ENCODE measurements at places on chromosomes 7 and 10.

DNA sequence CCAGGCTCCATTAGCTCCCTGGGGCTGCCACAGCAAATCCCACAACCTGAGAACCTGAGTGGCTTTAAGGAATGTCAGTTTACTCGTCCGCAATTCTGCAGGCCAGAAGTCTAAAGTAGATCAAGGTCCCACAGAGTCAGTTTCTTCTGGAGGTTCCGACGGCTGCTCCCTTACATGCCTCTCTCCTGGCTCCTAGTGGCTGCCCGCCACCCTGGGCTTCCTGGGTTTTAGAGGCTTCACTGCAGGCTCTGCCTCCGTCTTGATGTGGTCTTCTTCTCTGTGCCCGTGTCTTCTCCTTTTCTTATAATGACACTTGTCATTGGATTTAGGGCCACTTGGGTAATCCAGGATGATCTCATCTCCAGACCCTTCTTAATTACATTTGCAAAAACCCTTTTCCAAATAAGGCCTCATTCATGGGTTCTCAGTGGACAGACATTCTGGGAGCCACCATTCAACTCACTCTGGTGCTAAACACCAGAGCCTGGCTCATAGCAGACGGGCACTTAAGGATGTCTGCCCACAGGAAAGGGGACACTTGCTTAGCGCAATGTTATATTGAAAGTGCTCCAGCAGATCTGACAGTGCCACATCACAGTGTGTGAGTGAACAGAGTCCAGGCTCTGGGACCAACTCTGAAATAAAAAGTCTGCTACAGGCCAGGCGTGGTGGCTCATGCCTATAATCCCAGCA lies 77.6 kb downstream of the VWC2 start:
- DNase-seq: no peak

DNA sequence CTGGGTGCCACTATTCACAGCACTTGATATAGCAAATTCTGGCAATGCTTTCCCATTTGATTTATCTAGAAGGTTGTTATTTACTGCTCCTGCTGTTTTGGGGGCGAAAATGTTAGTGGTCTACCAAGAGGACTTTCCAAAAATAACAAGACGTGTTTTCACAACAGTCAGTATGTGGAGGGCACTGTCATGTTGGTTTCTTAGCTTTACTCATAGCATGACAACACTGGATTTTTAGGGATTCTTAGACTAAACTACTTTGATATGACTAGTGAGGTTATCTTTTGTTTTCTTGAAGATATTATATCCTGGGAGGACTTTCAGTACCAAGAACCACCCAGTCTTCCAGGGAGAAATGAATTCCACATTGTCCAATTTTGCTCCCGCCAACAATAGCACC lies 49.4 kb downstream of the NUDCD3 start:
- DNase-seq: no peak

DNA sequence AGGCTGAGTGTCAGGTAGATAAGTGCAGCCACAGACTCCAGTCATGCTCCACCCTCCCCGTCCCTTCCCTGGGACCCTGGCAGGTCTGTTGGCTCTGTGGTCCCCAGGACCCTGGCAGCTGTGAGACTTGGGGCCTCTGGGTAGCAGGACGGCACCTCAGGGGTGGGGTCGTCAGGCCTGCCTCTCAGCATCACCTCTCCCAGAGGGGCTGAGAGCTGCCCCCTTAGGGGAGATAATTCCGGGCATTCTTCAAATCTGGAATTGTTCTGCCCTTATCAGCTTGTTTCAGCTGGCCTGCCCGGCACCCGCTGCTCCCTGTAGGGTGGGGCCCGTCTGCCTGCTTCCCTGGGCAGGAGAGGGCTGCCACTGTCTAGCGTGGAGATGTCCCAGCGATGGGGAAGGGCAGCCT lies 23.3 kb downstream of the PODXL start:
- no peak for DNase-seq

DNA sequence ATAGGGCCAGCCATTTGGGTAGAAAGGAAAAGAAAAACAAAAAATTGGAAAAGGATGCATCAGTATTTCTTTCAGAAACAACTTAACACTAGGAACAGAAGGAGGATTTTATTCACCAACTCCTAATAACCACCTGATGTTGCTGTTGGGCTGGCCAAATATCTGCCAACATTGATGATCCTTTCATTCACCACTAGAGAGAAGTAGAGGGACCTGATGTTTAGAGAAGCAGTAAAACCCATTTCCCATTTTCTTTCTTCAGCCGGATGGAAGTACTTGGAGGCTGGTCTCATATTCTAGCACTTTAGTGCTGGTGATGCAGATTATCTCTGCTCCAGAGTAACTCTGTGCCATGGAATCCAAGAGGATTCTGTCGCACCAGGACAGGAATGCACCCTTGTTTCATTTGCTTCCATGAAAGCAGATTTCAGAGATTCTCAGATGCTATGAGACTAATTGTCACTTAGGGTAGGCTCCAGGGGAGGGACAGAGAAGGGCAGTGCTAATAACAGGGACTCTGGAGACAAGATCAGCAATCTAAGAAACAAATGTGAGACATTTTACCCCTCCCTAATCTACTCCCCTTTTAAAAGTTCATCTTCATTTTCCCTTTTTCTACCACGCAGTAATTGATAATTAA lies 3.1 kb downstream of the KLLN start:
- no peak for DNase-seq

DNA sequence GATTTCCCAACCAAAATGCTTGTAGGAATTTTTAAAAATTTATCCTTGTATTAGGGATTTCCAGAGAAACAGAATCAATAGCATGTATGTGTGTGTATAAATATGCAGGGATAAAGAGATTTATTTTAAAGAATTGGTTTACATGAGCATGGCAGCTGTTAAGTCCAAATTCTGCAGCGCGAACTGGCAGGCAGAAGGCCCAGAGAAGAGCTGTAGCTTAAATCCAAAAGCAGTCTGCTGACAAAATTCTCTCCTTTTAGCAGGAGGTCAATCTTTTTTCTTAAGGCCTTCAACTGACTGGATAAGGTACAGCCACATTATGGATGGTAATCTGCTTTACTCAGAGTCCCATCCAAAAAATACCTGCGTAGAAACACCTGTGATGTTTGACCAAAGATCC lies 42.0 kb downstream of the PRR15 start:
- no peak for DNase-seq

- DNase-seq: no peak
Measured at GRCh38 chr10:6563075-6563474, 17.0 kb downstream of the PRKCQ start.

DNA sequence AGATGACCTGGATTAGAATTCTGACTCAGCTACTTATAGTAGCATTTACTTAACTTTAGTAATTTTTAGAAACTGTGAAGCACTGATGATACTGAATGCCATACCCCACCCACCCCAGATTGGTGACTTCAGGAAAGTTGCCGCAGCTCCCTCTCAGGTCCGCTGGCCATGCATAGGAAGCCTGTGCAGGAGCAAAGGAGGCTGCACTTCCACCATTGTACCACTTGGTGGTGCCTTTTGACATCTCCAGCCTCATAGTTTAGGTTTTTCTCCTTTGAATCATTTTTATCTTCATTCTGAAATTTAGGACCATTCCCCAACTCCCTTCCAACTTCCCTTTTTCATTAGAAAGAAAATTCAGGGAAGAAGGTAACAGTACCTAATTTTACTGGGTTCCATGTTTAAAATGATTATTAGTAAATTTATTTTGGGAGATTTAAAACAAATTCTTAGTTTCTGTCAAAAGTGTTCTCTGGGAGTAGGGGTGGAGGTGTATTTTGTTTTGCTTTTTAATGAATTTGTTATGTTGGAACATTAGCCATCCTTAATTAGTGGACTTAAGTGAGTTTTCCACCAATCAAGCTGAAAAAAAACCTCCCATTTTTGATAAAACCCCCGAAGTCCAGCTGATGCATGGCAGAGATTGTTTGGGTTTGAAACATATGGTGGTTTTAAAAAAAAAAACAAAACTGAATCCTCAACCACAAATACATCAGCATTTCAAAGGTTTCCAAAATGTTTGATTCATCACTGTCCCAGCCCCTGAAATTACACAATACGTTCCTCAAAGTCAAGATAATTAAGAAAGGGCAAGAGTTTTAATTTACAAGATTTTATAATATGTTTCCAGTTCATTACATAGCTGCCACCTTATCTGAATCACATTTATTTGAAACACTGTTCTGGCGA lies 109.6 kb downstream of the WNT2 start:
- no peak for DNase-seq

DNA sequence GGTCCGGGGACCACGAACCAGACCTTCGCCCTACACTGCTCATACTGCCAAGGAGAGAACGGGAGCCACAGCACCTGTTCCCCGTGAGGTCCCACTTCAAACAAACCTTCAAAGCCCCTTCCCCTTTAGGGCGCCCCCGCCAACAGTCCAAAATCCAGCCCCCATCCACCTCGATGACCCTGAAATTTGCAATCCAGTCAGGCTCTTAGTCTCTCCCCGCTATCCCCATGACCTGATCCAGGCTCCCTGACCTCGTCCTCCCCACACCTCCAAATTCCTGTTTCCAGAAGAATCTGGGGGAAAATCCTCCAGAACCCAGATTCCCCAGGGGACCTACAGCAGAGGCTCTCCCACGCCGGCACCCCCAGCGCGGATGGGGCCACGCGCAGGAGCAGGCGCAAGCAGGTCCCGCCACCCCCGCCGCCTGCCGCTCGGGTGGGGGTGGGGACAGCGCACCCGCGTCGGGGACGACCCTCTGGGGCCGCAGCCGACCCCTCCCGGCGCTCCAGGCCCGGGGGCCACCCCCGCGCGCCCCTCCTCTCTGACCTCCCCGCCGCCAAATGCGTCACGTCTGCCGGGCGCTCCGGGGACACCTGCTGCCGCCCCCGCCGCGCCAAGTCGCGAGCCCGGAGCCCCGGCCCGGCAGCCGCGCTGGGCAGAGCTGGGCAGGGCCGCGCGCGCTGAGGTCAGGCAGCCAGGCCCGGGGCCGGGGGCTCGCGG lies 753 bp downstream of the CAMK2B start:
- DNase-seq: no peak

Data from nucleus accumbens (tissue), 56 donors.